ENCODE measurements at places on chromosomes 1 and 21.

GRCh38 chr1:23020706-23021405, 1.6 kb downstream of the KDM1A start:
- DNase-seq: no peak

DNA sequence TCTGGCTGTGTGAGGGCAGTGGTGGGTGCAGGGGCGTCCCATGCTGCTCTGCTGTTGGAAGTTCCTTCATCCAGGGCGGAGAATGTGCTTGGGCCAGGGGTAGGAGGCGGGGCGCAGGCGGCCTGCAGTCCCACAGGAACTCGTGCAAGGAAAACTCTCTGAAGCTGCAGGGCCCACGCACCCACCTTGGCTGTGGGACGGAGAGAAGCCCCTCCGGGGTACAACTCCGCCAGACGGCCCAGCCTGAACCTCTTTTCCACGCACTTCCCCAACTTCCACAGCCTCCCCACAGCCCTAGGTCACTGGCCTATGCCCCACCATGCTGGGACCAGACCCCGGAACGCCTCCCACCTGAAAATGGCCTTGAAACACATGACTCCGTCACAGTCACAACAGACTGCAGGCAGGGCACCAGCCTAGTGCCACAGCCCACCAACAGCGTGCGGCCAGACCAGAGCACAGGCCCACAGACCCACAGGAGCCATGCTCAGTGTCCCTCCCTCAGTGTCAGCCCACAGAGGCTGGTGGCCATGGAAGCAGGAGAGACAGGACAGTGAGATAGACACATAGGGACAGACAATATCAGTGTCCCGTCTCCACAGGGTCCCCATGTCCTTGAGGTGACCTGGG, 47.8 kb downstream of the WNT9A start:
- no peak for DNase-seq

- DNase-seq: no peak
Observed at GRCh38 chr1:48741380-48741779, 35.3 kb downstream of the BEND5 start.

- peak; percentile 70 for DNase-seq
Observed at GRCh38 chr1:1187938-1188337, 14.3 kb downstream of the TTLL10 start.

DNA sequence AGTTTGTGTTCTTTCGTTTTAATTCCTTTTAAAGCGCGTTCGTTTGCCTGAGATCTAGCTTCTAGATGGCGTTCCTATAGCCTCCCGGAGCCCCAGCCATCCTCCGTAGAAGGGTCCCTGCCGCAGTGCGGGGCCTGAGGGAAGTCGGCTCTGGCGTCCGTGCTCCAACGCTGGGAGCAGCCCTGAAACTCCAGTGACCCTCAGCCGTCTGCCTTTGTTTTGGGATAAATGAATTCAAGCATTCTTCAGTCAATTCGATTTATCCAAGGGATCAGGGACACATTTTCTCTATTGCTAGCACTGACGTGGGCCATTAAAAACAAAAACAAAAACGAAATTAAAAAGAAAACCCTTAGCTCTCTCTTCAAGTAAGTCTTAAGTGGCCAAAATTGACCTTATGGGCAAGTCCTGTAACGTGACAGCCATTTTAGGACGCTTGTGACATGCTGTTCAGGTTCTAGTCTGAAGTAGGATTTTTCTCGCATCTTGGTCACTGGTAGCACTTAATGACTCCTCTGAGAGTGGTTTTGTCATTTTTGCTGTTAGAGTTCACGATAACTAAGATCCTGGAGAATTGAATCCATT, 742 bp upstream of the HSPA13 start:
- no peak for DNase-seq

- DNase-seq: no peak
Observed at GRCh38 chr1:1347663-1348419, 1.4 kb downstream of the DVL1 start.

GRCh38 chr1:150516616-150517015, 1.1 kb downstream of the FALEC start:
- DNase-seq: no peak

DNA sequence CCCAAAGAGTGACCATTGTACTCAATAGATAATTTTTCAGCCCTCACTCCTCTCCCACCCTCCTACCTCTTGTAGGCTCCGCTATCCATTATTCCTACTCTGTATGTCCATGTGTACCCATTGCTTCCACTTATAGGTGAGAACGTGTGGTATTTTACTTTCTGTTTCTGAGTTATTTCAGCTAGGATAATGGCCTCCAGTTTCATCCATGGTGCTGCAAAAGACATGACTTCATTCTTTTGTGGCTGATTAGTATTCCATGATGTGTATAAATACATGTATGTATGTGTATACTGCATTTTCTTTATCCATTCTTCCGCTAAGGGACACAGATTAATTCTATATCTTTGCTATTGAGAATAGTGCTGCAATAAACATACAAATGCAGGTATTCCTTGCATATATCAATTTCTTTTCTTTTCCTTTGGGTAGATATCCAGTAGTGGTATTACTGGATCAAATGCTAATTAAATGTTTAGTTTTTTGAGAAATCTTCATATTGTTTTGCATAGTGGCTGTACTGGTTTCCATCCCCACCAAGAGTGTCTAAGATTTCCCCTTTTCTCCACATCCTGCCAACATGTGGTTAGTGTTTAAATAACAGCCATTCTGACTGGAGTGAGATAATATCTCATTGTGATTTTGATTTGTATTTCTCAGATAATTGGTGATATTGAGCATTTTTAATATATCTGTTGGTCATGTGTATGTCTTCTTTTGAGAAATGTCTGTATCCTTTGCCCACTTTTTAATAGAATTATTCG, 4.9 kb downstream of the LY9 start:
- DNase-seq: no peak

DNA sequence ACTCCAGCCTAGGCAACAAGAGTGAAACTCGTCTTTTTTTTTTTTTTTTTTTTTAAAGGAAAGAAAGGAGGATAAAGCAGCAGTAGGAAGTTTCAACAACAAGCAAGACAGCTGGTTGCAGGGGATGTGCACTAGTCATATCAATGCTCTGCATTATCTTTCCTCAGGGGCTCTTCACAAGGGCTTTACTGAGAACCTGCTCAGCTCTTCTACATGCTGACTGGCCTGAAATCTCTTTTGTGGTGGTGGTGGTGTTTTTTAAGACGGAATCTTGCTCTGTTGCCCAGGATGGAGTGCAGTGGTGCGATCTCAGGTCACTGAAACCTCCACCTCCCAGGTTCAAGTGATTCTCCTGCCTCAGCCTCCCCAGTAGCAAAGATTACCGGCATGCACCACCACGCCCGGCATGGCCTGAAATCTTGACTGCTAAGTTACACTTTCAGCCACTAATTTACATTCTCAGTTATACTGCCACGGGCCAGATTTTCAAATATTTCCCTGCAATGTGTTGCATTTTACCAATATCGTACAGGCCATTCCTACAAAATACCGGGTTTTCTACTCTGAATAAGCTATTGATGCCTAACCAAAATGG, 68.0 kb downstream of the PUM1 start:
- no peak for DNase-seq

DNA sequence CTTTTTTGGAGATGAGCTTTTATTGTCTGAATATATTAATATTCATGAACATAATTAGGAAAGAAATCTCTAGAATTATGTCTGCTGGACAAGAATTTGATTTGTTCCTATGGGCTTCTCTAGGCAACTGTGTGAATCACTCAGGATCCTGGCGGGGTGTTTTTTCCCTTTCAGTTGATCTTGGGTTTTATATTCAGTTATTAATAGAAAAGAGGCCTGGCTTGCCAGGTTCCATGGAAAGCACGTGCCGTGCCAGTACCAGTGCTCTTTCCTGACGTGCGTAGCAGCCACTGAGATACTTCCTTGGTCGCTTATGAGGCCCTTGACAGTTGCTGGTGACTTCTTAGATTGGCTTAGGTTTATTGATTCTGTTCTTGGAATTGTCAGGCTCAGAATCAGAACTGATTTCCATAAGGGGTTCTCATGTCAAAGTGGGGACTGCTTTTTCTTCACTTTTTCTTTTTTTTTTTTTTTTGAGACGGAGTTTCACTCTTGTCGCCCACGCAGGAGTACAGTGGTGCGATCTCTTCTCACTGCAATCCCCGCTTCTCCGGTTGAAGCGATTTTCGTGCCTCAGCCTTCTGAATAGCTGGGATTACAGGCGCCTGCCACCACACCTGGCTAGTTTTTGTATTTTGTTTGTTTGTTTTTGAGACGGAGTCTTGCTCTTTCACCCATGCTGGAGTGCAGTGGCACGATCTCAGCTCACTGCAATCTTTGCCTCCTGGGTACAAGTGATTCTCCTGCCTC, 48.7 kb upstream of the KIF1B start:
- no peak for DNase-seq

GRCh38 chr21:41854426-41854995, 24.6 kb downstream of the PRDM15 start:
- DNase-seq: no peak

- DNase-seq: no peak
Observed at GRCh38 chr1:173257805-173258204, 50.7 kb upstream of the TNFSF4 start.

DNA sequence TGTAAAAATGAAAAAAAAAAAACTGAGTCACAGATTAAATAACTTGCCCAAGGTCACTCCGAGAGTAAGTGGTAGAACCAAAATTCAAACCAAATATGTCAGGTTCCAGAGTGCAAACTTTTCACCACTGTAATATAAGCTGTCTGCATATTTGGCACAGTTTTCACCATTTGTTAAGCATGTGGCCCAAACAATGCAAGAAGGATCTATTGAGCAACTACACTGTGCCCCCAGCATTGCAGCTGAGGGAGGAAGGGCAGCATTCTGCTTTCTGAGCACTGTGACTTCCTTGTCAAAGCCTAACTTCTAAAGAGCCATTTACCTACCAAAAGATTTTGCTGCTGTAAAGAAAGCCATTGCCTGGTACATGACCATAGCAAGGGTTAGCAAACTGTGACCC, 133.4 kb downstream of the SYT2 start:
- peak; percentile 86 for DNase-seq

- DNase-seq: no peak
Observed at GRCh38 chr1:30187413-30188023, 535.9 kb downstream of the MATN1 start.

GRCh38 chr1:89524369-89525168, at the start of gene LRRC8B:
Gene LRRC8B, plus strand, starts transcription at chr1:89524829. Its CDS starts 57,822 bp downstream, at chr1:89582651.
- peak; percentile 35 for DNase-seq

GRCh38 chr1:179971563-179972496, 17.2 kb downstream of the CEP350 start:
- no peak for DNase-seq

DNA sequence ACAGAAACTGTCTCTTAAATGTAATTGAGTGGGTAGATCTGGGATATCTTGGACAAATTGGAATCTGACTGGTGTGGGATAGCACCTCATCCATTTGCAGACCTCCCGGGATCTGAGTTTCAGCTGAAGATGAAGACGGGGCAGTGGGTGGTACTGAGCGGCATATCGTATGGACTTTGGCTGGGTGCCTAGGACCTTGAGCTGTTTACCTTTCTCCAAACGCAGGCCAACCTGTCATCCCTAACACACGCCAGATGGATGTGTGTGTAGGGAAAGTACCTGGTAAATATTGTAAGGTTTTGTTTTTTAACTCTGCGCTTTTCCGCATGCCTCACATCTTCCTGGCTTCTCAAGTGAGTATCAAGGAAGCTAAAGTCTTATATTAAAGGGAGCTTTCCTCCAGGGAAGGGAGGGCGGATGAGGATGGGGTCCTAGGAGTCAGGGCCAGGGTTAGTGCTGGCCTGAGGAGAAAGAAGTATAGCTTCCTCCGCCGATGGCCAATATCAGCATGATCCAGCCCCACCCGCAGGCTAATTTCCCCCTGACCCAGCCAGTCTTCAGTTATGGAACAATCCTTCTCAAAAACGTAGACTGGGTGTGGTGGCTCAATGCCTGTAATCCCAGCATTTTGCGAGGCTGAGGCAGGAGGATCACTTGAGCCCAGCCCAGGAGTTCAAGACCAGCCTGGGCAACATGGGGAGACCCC, 26.2 kb downstream of the ATP8B2 start:
- DNase-seq: no peak

DNA sequence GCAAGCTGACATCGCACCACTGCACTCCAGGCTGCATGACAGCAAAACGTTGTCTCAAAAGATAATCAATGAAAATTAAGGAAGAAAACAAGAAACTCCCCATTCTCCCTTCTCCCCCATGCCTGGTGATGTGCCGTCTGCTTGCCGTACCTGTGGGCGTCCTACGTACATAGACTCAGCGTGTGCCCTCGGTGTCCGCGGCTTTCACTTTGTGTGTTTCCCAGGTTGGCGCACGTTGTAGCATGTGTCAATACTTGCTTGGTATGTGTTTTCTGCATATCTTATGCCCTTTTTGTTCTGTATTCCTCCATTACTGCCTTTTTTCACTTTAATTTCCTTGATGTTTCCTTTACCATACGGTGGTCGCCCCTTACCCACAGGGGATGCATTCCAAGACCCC, 53.8 kb downstream of the PCNT start:
- DNase-seq: no peak

GRCh38 chr1:147585640-147586383, 44.5 kb downstream of the BCL9 start:
- DNase-seq: no peak

GRCh38 chr1:183148599-183148998, 37.5 kb upstream of the LAMC2 start:
- no peak for DNase-seq

DNA sequence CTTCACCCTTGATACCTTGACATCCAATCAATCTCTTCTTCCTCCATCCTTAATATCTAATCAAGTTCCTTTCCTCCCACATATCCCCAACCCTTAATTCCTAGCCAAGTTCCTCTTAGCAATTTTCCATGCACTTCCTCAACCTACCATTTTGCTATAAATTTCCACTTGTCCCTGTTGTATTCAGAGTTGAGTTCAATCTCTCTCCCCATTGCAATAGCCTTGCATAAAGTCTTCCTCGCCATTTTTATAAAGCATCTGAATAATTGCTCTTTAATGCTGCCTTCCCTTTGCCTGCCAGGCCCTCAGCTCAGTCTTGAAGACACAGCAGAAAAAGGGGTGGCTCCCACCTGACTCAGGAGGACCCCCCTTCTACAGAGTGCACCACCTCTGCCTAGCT, 390.3 kb downstream of the HHIPL2 start:
- no peak for DNase-seq

DNA sequence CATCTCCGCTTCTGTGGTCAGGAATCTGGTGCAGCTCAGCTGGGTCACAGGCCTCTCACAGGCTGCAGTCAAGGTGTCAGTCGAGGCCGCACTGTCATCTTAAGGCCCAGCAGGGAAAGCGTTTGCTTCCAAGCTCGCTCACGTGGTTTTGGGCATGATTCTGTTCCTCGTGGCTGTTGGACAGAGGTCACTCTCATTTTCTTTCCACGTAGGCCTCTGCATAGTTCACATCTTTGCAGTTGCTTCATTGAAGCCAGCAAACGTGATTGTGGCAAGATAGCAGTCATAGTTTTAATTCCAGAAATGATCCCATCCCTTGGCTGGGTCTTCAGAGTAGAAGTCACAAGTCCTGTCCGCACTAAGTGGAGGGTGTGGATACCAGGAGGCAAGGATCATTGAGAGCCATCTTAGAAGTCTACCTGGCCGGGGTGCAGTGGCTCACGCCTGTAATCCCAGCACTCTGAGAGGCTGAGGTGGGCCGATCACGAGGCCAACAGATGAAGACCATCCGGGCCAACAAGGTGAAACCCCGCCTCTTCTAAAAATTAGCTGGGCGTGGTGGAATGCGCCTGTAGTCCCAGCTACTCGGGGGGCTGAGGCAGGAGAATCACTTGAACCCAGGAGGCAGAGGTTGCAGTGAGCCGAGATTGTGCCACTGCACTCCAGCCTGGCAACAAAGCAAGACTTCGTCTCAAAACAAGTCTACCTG, 24.5 kb downstream of the NECAP2 start:
- DNase-seq: no peak
